Osteoblast (primary cell): ENCODE measurements at places on chromosomes 2 and 18. TPM values are rescaled to one million over a fixed set of nuclear protein-coding genes. Genes with fewer than 3 reads are reported as not detected.

DRC1 gene
- total RNA-seq = under 0.01 and 0.36 TPM in 2 replicates

DNA sequence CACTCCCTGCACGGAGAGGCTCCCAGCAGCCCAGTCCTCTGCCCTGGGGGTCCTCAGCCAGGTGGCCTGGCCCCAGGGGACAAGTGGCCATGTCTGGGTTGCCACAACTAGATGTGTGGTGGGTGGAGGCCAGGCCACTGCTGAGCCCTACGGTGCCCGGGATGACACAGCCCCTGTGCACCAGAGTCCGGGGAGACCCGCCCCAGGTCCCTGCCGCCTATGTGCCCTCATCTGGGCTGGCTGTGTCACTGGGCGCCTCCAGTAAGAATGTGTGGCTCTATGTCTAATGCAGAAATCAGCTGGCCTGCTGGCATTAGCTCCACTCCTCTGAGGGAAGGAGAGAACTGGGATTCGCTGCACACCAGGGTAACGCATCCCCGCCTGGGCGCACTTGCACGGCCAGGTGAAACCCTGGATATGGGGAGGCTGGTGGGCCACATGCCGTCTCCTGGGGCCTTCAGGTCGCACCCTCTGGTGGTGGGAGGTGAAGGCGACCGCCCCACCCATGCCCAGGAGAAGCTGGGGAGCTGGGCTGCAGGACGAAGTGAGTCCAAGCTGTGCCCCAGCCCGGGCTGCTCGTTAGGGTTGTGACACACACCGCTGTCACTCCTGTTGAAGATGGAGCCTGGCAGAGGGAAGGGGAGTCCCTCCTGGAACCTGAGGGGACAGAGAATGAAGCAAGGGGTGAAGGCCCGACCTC, 136.1 kb downstream of the PTGR3 start:
- no peaks in the 10 kb centered on the region for H3K27me3 ChIP-seq
- no peak for DNase-seq

DNA sequence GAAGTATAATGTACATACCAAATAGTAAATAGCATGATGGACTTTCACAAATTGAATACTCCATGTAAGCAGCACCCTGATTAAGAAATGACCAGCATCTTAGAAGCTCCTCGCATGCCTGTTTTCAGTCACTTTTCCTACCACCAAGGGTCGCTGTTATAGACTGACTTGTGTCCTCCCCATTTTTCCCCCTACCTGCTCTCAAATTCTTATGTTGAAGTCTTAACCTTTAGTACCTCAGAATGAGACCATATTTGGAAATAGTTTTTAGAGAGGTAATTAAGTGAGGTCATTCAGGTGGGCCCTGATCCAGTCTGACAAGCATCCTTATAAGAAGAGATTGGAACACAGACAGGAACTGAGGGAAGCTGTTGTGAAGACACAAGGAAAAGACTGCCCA, 125.9 kb downstream of the LYPD6 start:
- no peaks in the 10 kb centered on the region for H3K4me1 ChIP-seq
- no peaks in the 10 kb centered on the region for H3K36me3 ChIP-seq
- H3K27me3 ChIP-seq = no peaks in the 10 kb centered on the region
- H3K27ac ChIP-seq = no peak overlapping the region
- H3K4me3 ChIP-seq = no peak overlapping the region

GRCh38 chr2:165790466-165790865, 3.6 kb downstream of the GALNT3 start:
- H3K36me3 ChIP-seq = no peaks in the 10 kb centered on the region
- peak overlapping the region; percentile 62 for H3K27ac ChIP-seq
- H3K4me3 ChIP-seq = peak overlapping the region; percentile 15
- no peak for DNase-seq
- no peaks in the 10 kb centered on the region for H3K27me3 ChIP-seq

CHRNG gene
- total RNA-seq = not detected in 2 replicates

- peaks cover 5% of the 10 kb centered on the region for H3K36me3 ChIP-seq
- DNase-seq = peak; percentile 60
- H3K4me3 ChIP-seq = no peak overlapping the region
- no peaks in the 10 kb centered on the region for H3K4me1 ChIP-seq
- no peak overlapping the region for H3K27ac ChIP-seq
Measured at GRCh38 chr2:3192920-3193319, 184.7 kb downstream of the EIPR1 start.

DNA sequence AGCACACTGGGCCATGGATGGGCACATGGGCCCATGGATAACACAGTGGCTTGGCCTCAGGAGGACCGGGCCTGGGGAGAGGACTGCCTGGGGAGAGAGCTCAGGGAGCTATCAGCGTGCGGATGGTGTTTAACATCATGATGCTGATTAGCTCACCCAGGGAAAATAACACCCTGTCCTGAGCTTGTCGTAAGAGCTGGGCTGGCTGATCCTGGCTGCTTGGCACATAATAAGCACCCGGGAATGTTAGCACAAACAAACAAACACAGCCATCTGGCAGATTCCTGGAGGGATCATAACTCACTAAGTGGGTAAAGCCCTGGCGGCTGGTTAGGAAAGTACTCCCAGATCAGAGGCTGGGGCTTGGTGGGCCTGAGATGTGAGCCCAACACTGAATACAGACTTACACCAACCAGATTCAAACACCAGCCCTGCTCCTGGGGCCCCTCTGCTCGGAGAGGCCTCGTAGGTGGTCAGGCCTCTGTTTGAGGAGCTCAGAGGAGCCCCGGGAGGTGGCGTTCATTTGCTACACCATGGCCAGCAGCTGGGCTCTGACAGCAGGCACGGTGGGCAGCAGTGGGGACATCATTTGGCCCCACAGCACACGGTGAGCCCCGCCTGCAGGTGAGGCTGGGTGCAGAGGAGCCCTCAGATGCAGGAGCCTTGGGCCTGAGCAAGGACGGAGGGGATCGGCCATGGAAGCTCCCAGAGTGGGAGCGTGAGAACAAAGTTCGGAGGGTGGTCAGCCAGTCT, 193.4 kb upstream of the HDAC4 start:
- no peak overlapping the region for H3K4me3 ChIP-seq
- no peak for DNase-seq
- H3K36me3 ChIP-seq = no peaks in the 10 kb centered on the region

GRCh38 chr2:19403785-19404184, 45.4 kb upstream of the OSR1 start:
- no peak overlapping the region for H3K27ac ChIP-seq
- H3K27me3 ChIP-seq = no peaks in the 10 kb centered on the region
- H3K36me3 ChIP-seq = no peaks in the 10 kb centered on the region
- no peak overlapping the region for H3K4me3 ChIP-seq

DNA sequence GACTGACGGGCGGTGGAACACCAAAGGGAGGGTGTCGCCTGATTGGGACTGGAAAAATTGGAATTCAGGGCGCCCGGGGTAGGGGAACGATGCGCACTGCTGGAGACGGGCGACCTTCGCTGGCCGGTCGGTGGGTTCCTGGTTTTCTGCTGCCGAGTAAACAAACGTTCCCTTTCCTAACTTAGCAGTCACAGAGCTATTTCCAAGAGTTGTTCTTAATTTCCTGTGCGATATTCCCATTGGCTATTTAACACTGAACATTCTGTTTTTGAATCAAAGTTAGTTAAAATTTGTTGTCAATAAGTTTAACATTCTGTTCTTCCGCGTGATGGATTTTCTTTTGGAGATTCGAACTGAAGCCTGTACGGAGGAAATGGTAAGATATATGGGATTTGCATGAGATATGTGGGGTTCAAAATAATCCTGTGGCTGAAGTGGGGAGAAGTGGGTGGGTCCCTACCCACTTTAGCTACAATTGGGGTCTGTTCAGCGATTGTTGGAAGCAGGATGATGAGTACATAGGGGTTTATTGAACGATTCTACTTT, 862 bp downstream of the C18orf54 start:
- peaks cover 6% of the 10 kb centered on the region for H3K36me3 ChIP-seq
- peak overlapping the region; percentile 95 for H3K4me3 ChIP-seq
- H3K27me3 ChIP-seq = no peaks in the 10 kb centered on the region
- H3K4me1 ChIP-seq = peaks cover 3% of the 10 kb centered on the region

- H3K36me3 ChIP-seq = peaks cover 34% of the 10 kb centered on the region
- no peaks in the 10 kb centered on the region for H3K27me3 ChIP-seq
- no peaks in the 10 kb centered on the region for H3K4me1 ChIP-seq
- no peak overlapping the region for H3K4me3 ChIP-seq
Measured at GRCh38 chr2:17728210-17728609, 25.4 kb downstream of the SMC6 start.

IL1RL2 gene
- 0.72 and 1.2 TPM in 2 replicates for total RNA-seq

DNA sequence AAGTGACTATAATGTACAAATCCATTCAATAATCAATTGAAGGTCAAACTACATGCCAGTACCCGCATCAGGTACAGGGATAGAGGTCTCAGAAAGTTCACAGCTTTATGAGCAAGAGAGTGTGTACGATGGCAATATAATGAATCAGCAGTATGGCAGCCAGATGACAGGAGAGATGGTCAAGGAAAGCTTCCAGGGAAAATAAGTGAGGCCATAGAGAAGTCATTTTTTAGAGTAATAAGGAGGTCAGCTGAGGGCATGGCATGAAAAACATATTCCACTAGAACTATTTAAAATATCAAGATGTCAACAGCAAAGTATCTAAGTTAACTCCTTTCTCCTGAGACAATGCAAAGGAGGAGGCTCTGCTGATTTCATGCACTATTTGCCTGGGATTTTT, 108.0 kb downstream of the SLC8A1 start:
- H3K4me3 ChIP-seq = no peak overlapping the region
- H3K36me3 ChIP-seq = no peaks in the 10 kb centered on the region
- no peaks in the 10 kb centered on the region for H3K27me3 ChIP-seq
- peak overlapping the region; percentile 85 for H3K27ac ChIP-seq

DNA sequence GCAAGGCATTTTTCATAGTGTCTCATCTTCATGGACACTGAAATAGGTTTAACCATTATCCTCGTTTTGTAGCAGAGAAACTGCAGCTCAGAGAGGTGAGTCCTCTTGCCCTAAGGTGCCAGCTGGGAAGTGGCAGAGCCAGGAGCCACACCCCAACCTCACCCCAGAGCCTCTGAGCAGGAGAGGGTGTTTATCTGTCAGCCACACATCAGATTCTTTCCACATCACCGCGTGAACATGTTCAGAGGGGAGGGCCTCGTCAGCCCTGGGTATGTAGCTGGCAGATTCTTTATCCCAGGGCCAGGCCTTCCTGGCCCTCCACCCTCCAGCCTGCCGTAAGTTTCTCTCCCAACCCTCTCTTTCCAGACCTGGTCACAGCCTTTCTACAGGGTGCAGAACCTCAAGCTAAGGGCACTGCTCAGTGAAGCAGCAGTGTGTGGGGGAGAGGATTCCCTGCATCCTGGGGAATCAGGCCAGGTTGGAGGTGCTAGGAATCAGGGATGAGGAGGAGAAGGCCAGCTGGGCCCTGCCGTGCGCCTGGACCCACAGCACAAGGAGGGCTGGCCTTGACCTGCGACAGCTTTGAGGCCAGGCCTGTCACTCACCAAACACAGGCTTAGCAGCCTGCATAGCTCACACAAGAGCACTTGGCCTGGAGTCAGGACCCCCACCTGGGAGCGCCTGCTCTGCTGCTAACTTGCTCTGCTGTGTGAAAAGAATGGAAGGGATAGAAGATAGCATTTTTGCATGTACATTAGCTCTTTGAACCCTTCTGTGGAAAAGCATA, 111.3 kb upstream of the MCFD2 start:
- H3K4me1 ChIP-seq = peaks cover 13% of the 10 kb centered on the region
- DNase-seq = peak; percentile 30
- peaks cover 94% of the 10 kb centered on the region for H3K36me3 ChIP-seq

- DNase-seq = no peak
- H3K36me3 ChIP-seq = no peaks in the 10 kb centered on the region
- H3K4me1 ChIP-seq = no peaks in the 10 kb centered on the region
- no peak overlapping the region for H3K4me3 ChIP-seq
- no peak overlapping the region for H3K27ac ChIP-seq
Measured at GRCh38 chr2:229174794-229175496, 96.1 kb downstream of the PID1 start.

- peak; percentile 100 for DNase-seq
- H3K27ac ChIP-seq = peak overlapping the region; percentile 98
- no peaks in the 10 kb centered on the region for H3K27me3 ChIP-seq
- no peaks in the 10 kb centered on the region for H3K36me3 ChIP-seq
Measured at GRCh38 chr18:79484661-79485621, 89.2 kb downstream of the NFATC1 start.

FBXO48 gene
- 0.72 and 0.88 TPM in 2 replicates for total RNA-seq

- no peaks in the 10 kb centered on the region for H3K27me3 ChIP-seq
- H3K4me1 ChIP-seq = peaks cover 12% of the 10 kb centered on the region
- H3K4me3 ChIP-seq = no peak overlapping the region
Measured at GRCh38 chr18:13380691-13381070, 162.1 kb downstream of the LDLRAD4 start.

ID2 gene
- total RNA-seq = 139 and 168 TPM in 2 replicates

DNA sequence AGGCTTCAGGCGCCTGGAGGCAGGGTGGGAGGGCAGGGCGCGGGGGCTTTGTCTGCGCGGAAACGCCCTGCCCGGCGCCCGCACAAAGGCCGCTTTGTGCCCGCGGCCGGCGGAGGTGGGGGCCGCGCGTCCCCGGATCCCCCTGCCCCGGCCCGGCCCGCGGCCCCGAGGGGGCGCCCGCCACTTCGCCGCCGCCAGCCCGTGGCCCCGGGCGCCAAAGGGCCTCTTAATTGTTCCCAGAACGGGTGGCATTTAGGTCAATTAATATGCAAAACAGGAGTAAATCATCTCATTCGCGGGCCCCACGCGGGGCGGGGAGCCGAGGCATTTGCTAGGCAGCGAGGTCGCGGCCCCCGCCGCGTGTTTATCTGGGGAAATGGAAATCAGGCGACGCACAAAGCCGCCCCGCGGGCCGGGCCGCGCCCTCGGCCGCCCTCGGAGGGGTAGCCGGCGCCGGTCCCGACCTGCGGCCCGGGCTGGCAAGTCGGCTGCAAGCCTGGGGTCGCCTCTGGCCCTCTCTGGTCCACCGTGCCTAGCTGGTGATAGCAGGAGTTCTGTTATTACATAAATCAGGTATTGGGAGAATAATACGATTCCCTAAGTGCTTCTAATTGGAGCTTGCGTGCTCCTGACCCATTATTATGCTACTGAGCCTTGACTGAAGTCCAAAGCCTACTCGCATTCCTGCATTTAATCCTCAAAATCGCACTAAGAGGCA, 148.2 kb upstream of the GLI2 start:
- H3K36me3 ChIP-seq = no peaks in the 10 kb centered on the region
- no peak overlapping the region for H3K4me3 ChIP-seq
- DNase-seq = peak; percentile 18
- H3K4me1 ChIP-seq = peaks cover 16% of the 10 kb centered on the region
- no peak overlapping the region for H3K27ac ChIP-seq

TYMS gene
- 4.7 and 5.3 TPM in 2 replicates for total RNA-seq

MAIP1 gene
- total RNA-seq = 26.8 and 33.3 TPM in 2 replicates

CROCC2 gene
- under 0.01 TPM in 2 replicates for total RNA-seq

SH3RF3 gene
- 14.7 and 14.8 TPM in 2 replicates for total RNA-seq

SNX17 gene
- total RNA-seq = 152 and 165 TPM in 2 replicates

SLC38A11 gene
- not detected in 2 replicates for total RNA-seq

CCDC141 gene
- total RNA-seq = not detected in 2 replicates

LHCGR gene
- not detected in 2 replicates for total RNA-seq

- no peak for DNase-seq
- no peaks in the 10 kb centered on the region for H3K27me3 ChIP-seq
- H3K36me3 ChIP-seq = no peaks in the 10 kb centered on the region
- H3K27ac ChIP-seq = no peak overlapping the region
- H3K4me3 ChIP-seq = no peak overlapping the region
- no peaks in the 10 kb centered on the region for H3K4me1 ChIP-seq
Measured at GRCh38 chr2:23605236-23605635, 220.3 kb downstream of the KLHL29 start.

- no peak within 1 kb of the TSS for H3K27ac ChIP-seq
- no peaks in the 10 kb centered on the region for H3K36me3 ChIP-seq
- peak within 1 kb of the TSS; percentile 22 for H3K4me3 ChIP-seq
Measured at GRCh38 chr2:86337244-86337835, at the start of gene REEP1. Gene REEP1 (minus strand): TSS chr2:86337626. CDS start chr2:86337510, 116 bp downstream.

- no peak overlapping the region for H3K27ac ChIP-seq
- peak; percentile 30 for DNase-seq
- no peaks in the 10 kb centered on the region for H3K27me3 ChIP-seq
- H3K4me3 ChIP-seq = no peak overlapping the region
Measured at GRCh38 chr2:210540900-210541289, 15.5 kb upstream of the CPS1 start.

GKN1 gene
- 0.29 TPM in 1 of 2 replicates, not detected in the other for total RNA-seq
